ENCODE measurements at places on chromosomes 13 and 19. TPM values are rescaled to one million over a fixed set of nuclear protein-coding genes. Genes with fewer than 3 reads are reported as not detected.

GRCh38 chr13:96746886-96747285 is 247.4 kb downstream of the OXGR1 start:
- DNase-seq, result no peak

RYR1 gene
- 1.1 TPM for total RNA-seq

- no peak for DNase-seq
Measured at GRCh38 chr19:11856596-11857250, 8.2 kb downstream of the ZNF439 start.

DNA sequence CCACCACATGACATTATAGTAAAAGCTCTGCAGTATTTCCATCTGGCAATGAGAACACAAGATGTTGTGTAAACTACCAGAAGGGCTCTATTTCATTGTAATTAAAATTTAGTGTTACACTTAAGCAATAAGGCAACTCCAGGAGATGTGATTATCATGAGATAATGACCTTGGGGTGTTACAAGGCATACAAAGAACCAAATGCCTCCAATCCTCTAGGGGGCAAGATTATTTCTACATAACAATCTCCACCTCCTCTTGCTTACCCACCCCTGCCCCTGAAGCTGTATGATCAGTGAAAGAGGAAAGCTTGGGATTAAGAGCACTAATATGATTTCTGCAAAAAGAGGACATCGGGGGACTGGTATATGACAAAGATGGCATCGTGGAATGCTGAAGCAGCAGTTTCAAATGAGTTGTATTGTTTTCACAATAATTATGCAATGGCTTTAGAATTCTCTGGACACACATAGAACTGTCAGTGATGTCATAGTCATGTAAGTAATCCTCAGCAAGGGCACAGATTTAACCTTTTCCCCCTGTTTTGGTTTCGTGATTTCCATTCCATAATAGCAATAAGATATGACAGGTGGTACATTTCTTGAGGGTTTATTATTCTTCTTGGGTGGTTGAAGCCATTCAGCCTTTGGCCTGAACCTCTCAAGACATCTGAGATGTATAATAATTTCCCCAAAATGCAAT is 295.3 kb downstream of the MZT1 start:
- no peak for DNase-seq

ZNF415 gene
- total RNA-seq, result not detected

CATSPERD gene
- not detected for total RNA-seq

SPRY2 gene
- total RNA-seq, result 11.2 TPM

- no peak for DNase-seq
Measured at GRCh38 chr19:54469496-54469934, 3.6 kb downstream of the CDC42EP5 start.

PCDH20 gene
- 4.5 TPM for total RNA-seq

DNA sequence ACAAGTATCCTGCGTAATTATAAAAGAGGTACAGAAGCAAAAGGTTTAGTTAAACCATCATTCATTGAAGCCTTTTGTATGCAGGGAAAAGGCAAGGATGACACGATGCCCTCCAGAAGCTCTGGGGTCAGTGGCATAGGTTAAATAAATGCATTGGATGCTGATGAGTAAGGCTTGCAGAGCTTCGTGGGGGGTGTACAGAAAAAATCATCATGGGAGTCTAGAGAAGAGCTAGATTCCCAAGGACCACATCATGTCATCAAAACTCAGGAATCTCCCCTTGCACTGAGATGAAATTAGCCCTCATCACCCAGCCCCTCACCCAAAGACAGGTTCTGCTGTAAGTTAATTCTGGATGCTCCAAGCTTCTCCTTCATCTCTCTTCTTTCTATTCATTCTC is 8.3 kb downstream of the FPR1 start:
- no peak for DNase-seq

- no peak for DNase-seq
Measured at GRCh38 chr19:55348317-55349034, 6.0 kb downstream of the COX6B2 start.

KMT5C gene
- 7.9 TPM for total RNA-seq

GRCh38 chr13:34657716-34658115 is 284.4 kb upstream of the NBEA start:
- DNase-seq, result no peak

DNA sequence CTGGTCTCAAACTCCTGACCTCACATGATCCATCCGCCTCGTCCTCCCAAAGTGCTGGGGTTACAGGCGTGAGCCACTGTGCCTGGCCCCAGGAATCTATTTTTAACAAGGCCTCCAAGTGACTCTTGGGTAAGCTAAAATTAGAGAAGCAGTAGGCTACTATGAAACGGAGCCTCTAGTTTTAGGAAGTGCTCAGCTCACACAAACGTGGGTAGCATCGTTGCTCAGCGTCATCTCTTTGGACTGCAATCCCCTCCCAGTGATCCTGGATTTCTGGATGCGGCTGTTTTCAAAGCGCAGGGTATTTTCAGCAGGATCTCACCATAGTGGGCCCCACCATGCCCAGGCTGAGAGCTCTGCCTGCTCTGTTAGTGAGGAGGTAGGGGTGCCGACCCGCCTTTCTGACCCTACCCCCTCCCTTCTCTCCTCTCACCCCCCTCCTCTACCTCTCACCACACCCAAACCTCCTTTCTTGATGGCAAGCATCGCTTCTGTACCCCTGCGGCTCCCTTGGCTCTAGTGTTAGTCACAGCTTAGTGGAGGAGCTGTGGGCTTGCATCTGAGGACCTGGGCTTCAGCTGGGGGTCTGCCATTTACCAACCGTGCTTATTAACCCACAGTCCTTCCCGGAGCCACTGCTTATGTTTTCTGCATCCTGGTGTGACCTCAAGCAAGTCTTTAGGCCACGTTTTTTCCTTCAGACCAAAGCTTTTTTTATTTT is 34.2 kb downstream of the GJA3 start:
- no peak for DNase-seq

DNA sequence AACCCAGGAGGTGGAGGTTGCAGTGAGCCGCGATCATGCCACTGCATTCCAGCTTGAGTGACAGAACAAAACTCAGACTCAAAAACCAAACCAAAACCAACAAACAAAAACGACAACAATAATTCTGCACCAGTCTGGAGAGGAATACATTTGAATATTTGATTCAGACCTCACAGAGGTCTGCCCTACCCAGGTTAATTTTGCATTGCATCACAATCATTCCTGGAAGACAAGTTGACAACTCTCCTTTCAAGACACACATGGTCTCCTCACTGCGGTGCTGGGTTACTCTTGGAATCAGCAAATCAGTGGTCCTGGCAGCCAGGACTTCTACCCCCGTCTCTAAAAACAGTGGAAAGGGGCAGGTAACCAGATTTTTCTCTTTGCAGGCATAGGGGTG is 79.9 kb upstream of the TMTC4 start:
- no peak for DNase-seq

KLK3 gene
- total RNA-seq, result not detected

DNA sequence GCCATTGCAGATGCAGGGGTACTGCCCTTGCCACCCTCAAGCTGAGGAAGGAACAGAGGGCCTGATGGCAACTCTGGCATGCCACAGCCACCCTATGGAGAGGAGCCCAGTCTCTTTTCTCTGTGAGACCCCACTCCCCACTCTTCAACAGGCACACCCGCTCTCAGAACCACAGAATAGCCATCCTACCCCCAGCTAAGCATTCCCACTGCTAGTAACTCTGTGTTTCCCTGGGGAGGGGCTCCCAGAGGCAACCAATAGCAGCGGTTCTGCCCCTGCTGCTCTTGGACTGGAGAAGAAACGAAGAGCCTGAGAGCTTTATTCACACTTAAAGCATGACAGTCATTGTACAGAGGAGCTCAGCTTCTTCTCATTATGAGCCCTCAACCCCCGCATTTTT is 49.3 kb downstream of the UBL3 start:
- DNase-seq, result no peak

DNA sequence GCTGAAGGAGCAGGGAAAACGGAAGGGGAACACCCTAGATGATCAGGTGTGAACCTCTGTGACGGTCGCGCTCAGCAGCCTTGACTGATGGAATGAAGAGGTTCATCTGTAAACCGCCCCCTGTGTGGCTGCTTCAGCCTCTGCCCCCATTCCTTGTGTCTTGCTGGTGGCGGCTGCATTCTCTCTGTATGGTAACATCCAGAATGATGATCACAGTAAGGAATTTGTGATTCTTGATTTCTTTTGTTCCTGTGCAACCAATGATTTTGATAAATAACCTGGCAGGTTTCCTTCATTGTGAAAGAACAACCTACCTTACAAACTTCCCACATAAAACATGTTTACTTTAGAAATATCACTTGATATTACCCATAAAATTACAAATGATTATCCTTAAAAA is 118.7 kb upstream of the MCF2L start:
- DNase-seq, result no peak

MIER2 gene
- total RNA-seq, result 17.8 TPM

DNA sequence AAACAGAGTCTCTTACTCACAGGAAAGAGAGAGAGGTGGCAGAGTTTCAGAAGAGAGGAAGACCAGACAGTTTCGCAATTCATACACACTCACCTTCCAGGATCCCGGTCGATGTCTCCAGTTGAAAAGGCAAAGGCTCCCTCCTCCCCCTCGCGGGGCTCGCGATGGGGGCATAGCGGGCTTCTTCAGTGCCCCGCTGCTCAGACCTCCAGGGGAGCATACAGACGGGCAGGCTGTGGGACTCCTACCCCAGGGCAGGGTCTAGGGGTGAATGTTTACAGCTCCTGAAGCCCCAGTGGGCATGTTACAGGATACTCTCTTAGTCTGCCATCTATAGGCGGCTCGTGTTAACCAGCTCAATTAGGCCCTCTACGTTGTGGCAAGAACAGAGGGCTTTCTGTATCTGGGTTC is 139.2 kb downstream of the SLITRK5 start:
- no peak for DNase-seq

- no peak for DNase-seq
Measured at GRCh38 chr19:46115396-46116106, 8.9 kb downstream of the IGFL3 start.

DNA sequence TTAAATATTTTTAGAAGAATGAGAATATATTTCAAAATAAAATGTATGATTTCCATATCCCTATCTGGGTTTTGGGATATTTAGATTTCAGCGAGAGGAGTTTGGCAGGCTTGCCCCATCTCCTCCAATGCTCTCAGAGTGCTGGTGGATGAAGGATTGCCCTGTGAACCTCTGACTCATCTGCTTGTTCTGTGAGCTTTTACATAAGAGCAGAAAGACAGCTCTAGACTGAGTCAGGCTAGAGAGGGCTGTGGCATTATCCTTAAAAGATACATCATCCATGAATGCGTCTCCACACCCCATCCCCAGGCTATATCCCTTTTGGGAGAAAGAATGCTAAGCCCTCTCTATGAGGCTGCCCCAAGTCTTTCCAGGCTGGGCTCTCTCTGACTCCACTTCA is 190.6 kb downstream of the TUBA3C start:
- no peak for DNase-seq

- DNase-seq, result no peak
Measured at GRCh38 chr19:5224480-5224879, 116.1 kb downstream of the PTPRS start.

GIPC1 gene
- 58.7 TPM for total RNA-seq

DNA sequence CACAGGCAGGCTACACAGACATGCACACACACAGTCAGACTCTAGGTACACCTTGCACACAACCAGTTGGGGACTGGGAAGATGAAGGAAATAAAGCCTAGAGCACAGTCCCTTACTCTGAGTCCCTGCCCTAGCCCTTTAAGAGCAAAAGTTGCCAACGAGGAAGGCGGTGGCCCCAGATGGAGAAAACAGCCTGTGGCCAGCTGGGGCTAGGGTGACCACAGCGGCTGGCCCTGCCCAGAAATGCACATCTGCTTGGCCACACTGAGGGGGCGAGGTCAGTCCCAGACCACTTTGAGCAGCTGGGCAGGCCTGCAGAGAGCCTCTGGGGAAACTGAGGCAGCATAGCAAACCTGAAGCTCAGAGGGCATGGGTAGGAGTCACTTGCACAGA is 52.3 kb downstream of the PTPRS start:
- DNase-seq, result no peak

- no peak for DNase-seq
Measured at GRCh38 chr13:95403349-95404140, 102.3 kb upstream of the ABCC4 start.

TEX26 gene
- total RNA-seq, result not detected

TEX29 gene
- not detected for total RNA-seq

DNA sequence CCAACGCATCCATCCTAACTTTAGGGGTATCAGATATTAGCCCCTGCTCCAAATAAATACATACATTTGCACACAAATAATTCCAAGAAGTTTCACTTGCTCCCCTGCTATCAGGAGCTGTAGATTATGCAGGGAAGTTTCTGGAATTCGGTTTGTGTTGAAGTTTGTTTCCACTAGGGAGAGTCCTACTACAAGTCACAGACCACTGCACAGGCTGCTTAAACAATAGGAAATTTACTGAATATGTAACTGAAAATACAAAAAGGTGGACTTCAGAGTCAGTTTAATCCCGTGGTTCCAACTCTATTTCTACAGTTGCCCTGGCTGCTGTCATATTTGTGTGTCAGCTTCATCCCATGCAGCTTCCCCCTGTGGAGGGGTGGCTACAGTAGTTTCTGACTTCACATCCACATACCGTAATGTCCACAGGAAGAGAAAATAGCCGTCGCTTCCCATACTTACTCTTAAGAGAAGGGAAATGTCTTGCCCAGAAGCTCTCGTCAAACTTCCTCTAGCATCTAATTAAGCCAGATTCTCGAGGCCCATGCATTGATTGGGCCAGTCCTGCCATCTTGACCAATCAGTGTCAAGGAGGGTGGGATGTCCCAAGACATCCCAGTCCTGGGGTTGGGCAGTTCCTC is 286.6 kb downstream of the COG6 start:
- no peak for DNase-seq

DNA sequence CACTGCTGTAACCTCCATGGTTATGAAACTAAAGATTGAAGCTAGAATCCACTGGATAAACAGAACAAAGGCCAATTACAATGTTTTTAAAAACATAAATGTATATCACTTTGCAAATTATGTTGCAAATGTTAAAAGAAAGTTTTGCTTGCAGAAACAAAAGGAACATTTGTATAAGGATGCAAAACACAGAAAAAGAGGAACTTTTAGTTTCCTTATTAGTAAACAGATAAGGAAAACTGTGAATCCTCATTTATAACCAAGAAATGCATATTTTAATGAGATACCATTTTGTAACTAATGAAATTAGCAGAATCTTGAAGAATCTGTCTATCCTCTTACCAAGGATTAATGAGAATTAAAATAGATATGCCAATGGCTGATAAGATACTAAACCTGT is 32.3 kb downstream of the LPAR6 start:
- no peak for DNase-seq

DNA sequence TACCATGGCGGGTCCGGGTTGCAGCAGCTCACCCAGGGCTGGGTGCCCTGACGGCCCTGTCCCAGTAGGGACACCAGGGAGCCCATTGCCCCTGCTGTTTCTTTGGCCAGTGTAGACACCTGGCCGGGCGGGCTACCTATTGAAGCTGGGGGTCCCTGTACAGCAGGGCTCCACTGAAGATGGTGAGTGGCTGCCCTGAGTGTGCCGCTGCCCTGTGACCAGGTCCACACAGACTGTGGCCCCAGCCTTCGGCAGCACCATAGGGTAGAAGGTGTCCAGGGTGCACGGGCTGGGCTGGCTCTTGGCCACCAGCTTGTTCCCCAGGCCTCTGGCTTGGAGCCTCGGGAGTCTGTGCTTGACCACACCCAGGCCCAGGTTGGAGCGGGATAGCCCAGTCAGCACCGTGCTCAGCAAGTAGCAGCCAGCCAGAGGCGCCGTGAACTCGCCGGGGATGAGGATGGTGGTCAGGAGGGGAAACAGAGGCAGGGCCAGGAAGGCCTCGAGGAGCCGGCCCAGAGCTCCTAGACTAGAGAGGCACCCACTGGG is 25.4 kb upstream of the NPAS1 start:
- no peak for DNase-seq

GRCh38 chr19:12987781-12988180 is 7.5 kb upstream of the NFIX start:
- DNase-seq, result no peak

Measured in NCI-H460 (cell line).